Activated CD4-positive, alpha-beta T cell treated with anti-CD3 and anti-CD28 coated beads, Interleukin-2, amount 10 ng/mL, durations not matched to agents 24 days and 14 days (primary cell): ENCODE measurements at places on chromosomes 7 and 10. TPM values are rescaled to one million over a fixed set of nuclear protein-coding genes. Genes with fewer than 3 reads are reported as not detected.

Gene PIP
- total RNA-seq, result not detected in 2 replicates

Gene NEBL
- 0.42 and 0.59 TPM in 2 replicates for total RNA-seq

Gene NPFFR1
- total RNA-seq, result not detected in 2 replicates

Gene CLRN3
- total RNA-seq, result not detected in 2 replicates

Gene SYT15
- 1.3 and 1.8 TPM in 2 replicates for total RNA-seq

Gene STOX1
- 0.76 and 0.82 TPM in 2 replicates for total RNA-seq

Gene TMEM176A
- not detected in 2 replicates for total RNA-seq

Gene ZNF212
- 18.0 and 18.7 TPM in 2 replicates for total RNA-seq

Gene TFAM
- total RNA-seq, result 102 and 108 TPM in 2 replicates

Gene ZSCAN25
- total RNA-seq, result 29.4 and 30.0 TPM in 2 replicates

Gene LIPM
- not detected in 2 replicates for total RNA-seq

Gene LIPK
- total RNA-seq, result not detected in 2 replicates

Gene CALHM1
- not detected in 2 replicates for total RNA-seq

Gene ELFN1
- total RNA-seq, result not detected in 2 replicates

Gene TRIM8
- total RNA-seq, result 85.5 and 85.7 TPM in 2 replicates

Gene PKD2L1
- total RNA-seq, result 0.17 TPM in 1 of 2 replicates, not detected in the other

Gene NIPSNAP2
- 52.0 and 53.1 TPM in 2 replicates for total RNA-seq

Gene SGCE
- total RNA-seq, result 0.38 TPM in 1 of 2 replicates, not detected in the other

Gene ETV1
- total RNA-seq, result not detected in 2 replicates

Gene CYP26A1
- not detected in 2 replicates for total RNA-seq
